Stimulated activated CD4-positive, alpha-beta T cell treated with anti-CD3 and anti-CD28 coated beads, Interleukin-12 subunit alpha, Interleukin-12 subunit beta, amount 100 ng/mL, for 4 hours (primary cell): ENCODE measurements at places on chromosomes 3 and 15.

DNA sequence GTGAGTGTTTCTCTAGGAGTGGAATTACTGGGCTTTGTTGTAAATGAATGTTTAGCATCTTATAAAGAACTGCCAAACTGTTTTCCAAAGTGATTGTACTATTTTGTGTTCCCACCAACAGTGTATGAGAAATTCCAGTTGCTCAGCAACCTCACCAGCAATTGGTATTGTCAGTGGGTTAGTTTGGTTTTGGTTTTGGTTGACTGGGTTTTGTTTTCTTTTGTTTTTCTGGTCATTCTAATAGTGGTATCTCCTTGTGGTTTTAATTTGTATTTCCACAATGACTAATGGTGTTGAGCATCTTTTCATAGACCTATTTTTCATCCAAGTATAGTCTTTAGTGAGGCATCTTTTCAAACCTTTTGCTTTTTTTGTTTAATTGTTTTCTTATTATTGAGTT is 27.1 kb downstream of the FILIP1L start:
- DNase-seq, result no peak

GRCh38 chr3:50674349-50675178 is at the start of gene DOCK3:
TSS of gene DOCK3 (plus strand) at chr3:50674927. CDS start at chr3:50675264, 337 bp downstream.
- peak; percentile 61 for DNase-seq

DNA sequence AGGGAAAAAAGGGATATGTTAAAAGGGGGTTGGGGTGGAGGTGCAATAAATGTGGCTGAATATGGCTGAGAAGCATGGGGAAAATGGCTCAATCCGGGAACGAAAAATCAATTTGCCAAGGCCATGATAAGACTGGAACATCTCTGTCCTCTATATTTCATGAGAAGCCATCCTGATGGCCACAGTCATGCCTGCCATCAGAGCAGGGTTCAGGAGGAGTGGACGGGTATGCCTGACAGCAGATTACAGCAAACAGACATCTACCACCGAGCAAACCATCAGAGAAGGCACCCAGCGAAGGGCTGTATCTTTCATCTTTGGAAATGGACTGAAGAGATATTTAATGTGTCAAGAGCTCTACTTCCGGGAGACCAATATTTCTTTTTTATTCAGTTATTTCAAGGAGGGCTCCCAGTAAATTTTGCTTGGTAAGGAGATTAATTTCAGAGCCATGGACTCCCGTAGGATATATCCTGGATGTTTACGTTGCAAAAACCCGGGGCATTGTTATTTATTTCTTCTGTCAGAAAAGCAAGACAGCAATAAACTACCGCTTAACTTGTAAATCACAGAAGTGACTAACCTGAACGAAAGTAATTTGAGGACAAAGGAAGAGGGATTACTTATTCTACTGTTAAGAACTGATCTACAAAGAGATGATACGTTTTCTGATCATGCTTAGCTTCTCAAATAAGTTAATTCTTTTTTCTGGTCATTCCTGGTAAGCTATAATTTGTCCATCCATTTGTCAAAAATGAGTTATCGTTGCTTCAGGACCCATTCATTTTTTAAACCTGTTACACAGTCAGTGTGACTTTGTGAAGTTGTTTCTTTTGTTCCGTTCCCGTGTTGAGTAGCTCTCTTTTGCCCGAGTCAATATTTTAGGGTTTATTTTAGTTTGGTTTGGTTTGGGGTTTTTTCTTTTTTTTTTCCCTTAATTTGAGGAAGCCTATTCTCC is 80.6 kb upstream of the CHD2 start:
- DNase-seq, result no peak

- no peak for DNase-seq
These were observed 16.2 kb downstream of the CTSH start for GRCh38 chr15:78928616-78929093.

DNA sequence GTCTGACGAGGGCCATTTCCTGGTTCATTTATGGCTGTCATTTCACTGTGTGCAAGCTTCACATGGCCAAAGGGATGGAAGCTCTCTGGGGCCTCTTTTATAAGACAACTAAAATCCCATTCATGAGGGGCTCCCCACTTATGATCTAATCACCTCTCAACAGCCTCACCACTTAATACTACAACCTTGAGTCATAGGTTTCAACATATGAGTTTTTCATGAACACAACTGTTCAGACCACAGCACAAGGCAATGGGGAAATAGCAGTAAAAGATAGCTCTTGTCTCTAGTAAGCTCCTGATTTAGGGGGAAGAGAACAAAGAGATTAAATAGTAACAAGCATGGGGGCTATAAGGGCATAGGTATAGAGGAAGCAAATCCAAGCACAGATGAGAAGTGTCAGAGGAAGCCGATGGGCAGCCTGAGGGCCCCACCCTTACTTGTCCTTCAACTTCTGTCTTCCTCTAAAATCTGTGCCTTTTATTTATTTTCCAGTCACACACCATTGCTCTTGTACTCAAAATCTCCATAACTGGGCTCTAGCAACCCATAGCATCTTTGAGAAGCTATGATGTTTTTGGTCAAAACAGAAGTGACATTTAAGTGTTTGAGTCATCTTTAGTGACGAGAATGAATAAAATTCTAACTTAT is 329.1 kb downstream of the UNC13C start:
- no peak for DNase-seq

GRCh38 chr3:54949491-54950044 is 21.7 kb upstream of the LRTM1 start:
- DNase-seq, result no peak

DNA sequence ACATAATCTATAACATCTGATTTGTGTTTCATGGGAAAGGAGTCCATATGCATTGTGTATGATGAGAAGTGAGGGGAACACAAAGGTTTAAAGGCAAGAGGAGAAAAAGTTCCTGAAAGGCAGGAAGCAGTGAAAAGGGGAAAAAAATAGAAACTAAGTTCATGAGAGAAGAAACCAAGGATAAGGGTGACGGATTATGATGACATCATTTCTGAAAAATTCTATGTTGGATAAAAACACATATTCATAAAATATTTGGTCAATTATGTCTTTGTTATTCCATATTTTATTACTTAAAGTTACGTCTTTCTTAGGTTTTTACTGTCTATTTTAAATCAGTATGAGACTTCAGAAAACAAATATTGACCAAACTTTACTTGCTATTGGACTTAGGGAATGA is 48.6 kb upstream of the CP start:
- no peak for DNase-seq

- DNase-seq, result no peak
These were observed 96.5 kb upstream of the PHLDB2 start for GRCh38 chr3:111762537-111762936.

GRCh38 chr15:56917652-56918045 is 795 bp upstream of the TCF12 start:
- DNase-seq, result no peak

- DNase-seq, result no peak
These were observed 16.6 kb downstream of the FOXB1 start for GRCh38 chr15:60020736-60021135.

DNA sequence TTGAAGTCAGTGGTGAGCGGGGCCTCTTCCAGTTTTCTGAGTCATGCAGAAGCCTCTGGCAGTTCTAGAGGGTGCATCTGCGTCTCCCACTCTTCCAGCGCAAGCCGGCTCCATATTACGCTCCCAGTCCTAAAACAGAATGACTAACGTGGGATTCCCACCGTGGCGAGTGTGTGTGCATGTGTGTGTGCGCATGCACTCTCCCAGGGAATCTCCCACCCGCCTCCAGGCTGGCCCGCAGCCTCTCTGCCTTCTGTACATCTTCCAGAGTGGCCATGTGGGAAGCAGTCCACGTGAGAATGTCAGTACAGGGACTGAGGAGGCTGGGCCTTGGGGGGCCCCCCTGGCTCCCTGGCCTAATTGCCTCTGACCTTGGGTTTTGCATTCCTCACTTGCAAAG is 87.7 kb downstream of the LSM3 start:
- no peak for DNase-seq

DNA sequence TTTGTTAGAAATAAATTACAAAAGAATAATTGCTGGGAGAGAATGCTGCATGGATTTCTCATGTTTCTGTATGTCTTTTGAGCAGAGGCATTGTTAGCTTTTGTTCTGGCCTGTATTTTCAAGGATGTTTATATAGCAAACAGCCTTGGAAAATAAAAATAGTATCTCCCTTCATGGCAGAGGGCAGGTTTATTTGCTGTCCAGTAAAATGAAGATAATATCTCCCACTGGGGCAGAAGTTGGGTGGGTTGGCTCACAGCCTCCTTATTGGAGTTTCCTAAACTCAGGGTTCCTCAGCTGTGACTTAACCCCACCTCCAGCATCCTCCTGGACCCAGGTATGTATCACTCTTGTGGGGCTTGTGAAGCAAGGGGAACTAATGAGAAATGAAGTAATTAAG is 43.7 kb upstream of the THSD4 start:
- no peak for DNase-seq

DNA sequence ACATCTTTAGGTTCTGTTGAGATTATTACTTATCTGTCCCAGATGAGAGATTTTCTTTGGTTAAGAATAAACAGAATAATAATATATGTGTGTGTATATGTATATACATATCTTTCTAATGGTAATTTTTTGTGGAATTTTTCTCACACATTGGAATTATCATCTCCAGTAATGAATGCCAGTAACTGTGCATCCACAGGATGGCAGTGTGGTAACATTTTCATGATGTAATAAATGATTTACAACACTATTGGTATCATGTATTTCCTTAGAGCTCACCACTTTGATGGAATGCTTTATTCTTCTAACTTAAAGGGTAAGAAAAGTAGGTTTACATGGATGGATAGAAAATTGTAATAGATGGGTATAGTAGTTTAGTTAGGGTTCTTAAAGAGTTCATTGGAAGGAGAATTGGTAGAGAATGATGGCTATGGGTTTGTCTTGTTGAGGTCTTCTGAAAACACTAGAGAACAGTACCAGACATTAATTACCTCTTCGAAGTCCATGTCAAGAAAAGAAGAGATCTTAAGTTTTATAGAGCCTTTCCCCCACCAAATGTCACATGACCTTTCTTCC is 78.1 kb downstream of the STT3B start:
- DNase-seq, result no peak

DNA sequence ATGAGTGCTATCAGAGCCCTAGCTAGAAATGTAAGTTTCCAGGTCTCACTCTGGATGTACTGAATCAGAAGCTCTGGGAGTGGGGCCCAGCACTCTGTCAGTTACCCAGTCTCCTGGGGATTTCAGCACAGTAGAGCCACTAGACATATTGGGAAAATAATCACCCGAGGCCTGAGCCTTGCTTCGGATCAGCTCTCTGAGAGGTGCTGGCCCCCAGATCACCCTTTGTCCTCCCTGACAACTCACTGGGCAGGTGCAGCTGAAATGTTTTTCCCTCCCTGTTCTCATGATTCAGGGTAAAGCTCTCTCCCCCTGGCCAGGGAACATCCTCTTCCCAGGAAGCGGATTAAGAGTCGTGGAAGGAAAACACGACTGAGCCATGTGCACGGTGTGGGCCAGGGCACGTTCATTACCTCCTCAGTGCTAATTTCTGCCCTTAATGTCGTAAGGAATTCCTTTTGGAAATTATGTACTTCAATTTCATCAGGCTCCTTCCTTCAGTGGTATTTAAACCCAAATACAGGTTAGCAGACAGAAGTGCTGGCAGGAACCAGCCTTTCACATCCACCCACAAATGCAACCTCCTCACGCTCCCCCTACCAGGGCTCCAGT is 296.7 kb upstream of the LYSMD4 start:
- DNase-seq, result no peak

- DNase-seq, result peak; percentile 41
These were observed 18.0 kb upstream of the RYR3 start for GRCh38 chr15:33292717-33293307.

GRCh38 chr3:53645754-53646153 is 151.3 kb downstream of the CACNA1D start:
- no peak for DNase-seq

DNA sequence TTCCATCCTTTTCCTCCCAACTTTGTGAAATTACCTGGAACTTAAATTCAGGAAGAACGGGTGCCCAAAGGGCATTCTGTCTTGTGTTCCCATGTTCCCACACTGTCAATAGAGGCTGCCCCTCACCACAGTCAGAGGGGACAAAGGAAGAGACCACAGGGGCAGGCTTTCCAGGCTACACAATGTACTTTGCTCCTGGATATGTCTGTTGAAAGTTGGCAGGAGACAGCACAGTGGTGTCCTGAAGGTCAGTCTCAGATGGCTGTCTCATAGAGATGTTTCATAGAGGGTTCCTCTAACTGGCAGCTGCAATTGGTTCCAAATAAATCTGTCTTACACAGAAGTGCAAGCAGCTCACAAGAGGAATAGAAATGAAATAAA is 107.8 kb upstream of the TGFBR2 start:
- no peak for DNase-seq

GRCh38 chr3:179016979-179017670 is 54.5 kb downstream of the ZMAT3 start:
- DNase-seq, result no peak

- DNase-seq, result no peak
These were observed 1.6 kb upstream of the SATB1 start for GRCh38 chr3:18426597-18427193.

DNA sequence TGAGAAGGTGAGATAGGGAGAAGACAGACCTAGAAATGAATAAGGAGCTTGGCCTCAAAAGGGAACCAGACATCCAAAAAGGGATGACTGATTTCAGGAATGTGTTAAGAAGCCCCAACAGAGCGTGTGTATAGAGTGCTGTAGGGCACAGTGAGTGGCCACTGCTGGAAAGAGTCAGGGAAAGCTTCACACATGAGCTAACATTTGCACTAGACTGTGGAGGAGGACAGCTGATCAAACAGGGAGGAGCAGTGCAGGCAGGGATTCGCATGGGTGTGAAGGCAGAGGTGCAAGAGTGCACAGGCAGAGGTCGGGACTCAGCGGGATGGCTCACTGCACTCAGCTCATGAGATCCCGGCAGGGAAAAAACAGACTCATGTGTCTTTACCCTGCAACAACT is 61.8 kb downstream of the NPTN start:
- DNase-seq, result no peak

- no peak for DNase-seq
These were observed 202.6 kb upstream of the ATP10A start for GRCh38 chr15:26065723-26066122.

GRCh38 chr3:119470866-119471265 is 2.1 kb downstream of the POGLUT1 start:
- DNase-seq, result no peak

GRCh38 chr3:69209413-69209812 is 87.0 kb upstream of the LMOD3 start:
- no peak for DNase-seq

DNA sequence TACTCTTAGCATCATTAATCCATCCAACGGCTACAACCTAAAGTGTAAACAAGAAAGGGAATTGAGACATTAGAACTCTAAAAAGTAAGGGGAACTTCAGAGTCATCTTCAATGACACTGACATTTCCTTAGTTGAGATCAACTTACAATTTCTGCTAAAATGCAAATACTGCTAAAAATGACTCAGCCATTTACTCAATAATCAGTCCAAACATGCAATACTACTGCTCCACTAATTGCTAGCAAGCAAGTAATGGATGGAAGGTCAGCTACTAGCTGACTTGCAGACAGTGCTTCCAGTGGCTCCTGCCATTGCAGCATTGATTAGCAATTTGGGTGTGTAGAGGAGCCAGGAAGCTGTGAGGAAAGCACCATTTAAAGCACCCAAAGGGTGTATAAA is 28.4 kb downstream of the CD200R1L start:
- no peak for DNase-seq
